Ovary (tissue), 10 donors: ENCODE measurements at places on chromosomes 2 and 18. TPM values are rescaled to one million over a fixed set of nuclear protein-coding genes. Genes with fewer than 3 reads are reported as not detected.

DNA sequence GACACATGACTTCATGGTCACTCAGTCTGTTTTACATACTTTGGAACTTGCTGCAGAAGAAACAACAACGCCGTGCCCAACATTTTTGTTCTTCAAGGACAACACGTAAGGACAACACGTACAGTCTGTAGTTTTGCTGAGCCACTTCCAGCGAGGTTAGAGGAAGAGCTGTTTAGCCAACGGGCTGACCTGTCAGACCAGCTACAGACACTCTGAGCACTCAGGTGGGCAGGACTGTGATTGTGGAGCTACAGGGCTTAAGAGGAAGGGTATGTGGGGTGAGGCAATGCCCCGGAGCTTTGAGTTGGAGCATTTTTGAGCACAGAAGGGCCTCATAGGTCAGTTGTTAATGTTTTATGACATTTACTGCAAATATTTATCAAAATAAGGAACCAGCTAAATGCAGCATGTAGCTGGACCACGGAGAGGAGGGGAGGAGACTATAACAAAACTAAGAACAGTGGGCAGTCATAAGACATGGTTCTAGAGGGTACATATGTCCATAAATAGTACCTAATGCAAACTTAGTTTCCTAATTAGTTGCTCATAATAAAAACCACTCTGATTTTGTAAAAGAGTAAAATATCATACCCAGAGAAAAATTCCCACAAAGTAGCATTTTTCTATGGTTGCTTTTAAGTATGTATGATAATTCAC is 26.3 kb upstream of the NPC1 start:
- no peak overlapping the region for H3K4me3 ChIP-seq
- peaks cover 8% of the 10 kb centered on the region for H3K4me1 ChIP-seq
- DNase-seq = no peak
- no peaks in the 10 kb centered on the region for H3K36me3 ChIP-seq
- H3K27ac ChIP-seq = peak overlapping the region; percentile 26

DNA sequence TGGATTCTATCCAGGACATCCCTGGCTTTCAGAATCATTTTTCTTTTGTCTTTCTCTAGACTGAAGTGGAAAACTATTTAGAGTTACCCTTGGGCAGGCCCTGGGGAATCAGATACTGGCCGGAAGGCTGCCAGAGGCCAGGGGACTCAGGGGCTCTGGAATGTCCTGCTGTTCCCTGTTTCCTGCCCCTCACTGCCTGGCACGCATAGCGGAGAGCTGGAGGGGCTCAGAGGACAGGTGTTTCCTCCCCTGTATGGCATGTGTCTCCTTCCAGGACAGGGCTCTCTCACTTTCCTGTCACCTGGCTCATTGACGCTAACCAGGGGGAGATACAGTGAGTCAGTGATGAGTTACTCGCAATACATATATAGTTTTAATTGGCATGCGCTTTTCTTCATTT is 38.8 kb downstream of the DYSF start:
- H3K27ac ChIP-seq = no peak overlapping the region
- H3K27me3 ChIP-seq = no peaks in the 10 kb centered on the region
- DNase-seq = peak; percentile 47

Gene CD28
- total RNA-seq = 1.0 TPM

DNA sequence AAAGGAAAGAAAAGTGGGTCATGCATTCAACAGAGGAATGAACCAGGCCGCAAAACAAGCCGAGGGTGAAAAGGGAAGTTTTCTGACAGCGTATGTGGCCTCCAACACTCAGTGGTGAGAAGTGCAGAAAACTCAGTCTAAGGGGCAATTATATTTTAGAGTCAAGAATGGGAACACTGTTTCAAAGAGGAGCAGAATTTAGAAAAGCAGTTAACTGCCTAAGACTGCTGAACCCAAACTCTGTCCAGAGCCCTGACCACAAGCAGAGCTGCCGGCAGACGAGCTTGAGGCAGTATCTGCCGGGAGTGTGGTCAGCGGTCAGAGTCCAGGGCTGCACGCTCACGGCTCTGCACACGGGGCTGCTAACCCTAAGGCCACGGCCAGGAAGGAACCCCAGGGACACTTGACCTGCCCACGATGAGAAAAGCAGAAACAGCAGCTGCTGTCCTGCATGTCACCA is 347.0 kb upstream of the ID2 start:
- H3K36me3 ChIP-seq = no peaks in the 10 kb centered on the region
- H3K4me3 ChIP-seq = no peak overlapping the region
- no peak for DNase-seq

Gene DLGAP1
- total RNA-seq = 12.4 TPM

DNA sequence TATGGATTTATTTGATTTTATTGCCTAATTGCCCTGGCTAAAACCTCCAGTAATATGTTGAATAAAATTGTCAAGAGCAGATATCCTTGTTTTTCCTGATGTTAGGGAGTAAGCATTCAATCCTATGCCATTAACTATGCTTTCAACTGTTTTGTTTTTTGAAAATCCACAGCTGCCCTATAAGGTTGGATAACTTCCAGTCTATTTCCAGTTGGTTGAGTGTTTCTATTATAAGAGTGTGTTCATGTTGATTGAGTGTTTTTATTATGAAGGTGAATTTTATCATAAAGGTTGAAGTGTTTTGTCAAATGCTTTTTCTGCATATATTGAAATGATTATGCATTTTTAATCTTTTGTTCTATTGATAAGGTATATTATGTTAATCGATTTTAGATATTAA is 149.9 kb upstream of the SCN7A start:
- H3K27me3 ChIP-seq = no peaks in the 10 kb centered on the region
- H3K27ac ChIP-seq = no peak overlapping the region
- H3K4me1 ChIP-seq = no peaks in the 10 kb centered on the region
- DNase-seq = no peak
- H3K36me3 ChIP-seq = no peaks in the 10 kb centered on the region

GRCh38 chr2:30566631-30567030 is 119.6 kb downstream of the LCLAT1 start:
- no peaks in the 10 kb centered on the region for H3K27me3 ChIP-seq
- H3K36me3 ChIP-seq = no peaks in the 10 kb centered on the region
- H3K4me1 ChIP-seq = peaks cover 5% of the 10 kb centered on the region
- no peak overlapping the region for H3K27ac ChIP-seq
- DNase-seq = no peak
- no peak overlapping the region for H3K4me3 ChIP-seq

- no peaks in the 10 kb centered on the region for H3K27me3 ChIP-seq
- peaks cover 3% of the 10 kb centered on the region for H3K4me1 ChIP-seq
- H3K36me3 ChIP-seq = no peaks in the 10 kb centered on the region
Observed at GRCh38 chr2:102250278-102250821, 61.0 kb upstream of the IL1RL1 start.
